Activated CD4-positive, CD25-positive, alpha-beta regulatory T cell treated with anti-CD3 and anti-CD28 coated beads, Interleukin-2, amount 50 U/mL, for 16 hours (primary cell): ENCODE measurements at places on chromosomes 2 and 18.

DNA sequence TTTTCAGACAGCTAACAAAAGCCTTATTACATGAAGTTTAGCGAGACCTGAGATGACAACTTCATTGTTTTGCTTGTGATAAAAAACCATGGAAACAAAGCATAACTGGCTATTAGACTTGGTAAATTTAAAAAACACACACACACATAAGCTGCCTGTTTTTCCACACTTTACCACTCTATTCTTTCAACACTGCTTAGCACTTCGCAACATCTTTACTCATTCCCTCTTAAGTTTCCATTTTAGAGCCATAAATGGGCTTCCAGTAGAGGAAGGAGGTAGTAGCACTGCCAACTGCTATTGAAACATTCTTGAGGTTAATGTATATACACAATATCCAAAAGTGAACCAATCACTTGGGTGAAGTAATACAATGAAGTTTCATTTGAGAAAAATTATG, 54.1 kb downstream of the BAZ2B start:
- DNase-seq: no peak

- no peak for DNase-seq
Measured at GRCh38 chr2:46400016-46400415, 79.3 kb upstream of the TMEM247 start.

- no peak for DNase-seq
Measured at GRCh38 chr2:127573298-127573697, 37.8 kb downstream of the MYO7B start.

- no peak for DNase-seq
Measured at GRCh38 chr2:133262893-133263292, 305.4 kb downstream of the NCKAP5 start.

GRCh38 chr2:65613968-65614555, 181.7 kb upstream of the SPRED2 start:
- no peak for DNase-seq

- DNase-seq: no peak
Measured at GRCh38 chr2:120851116-120851773, 115.6 kb downstream of the GLI2 start.

- DNase-seq: no peak
Measured at GRCh38 chr2:28447086-28447485, 48.8 kb upstream of the PLB1 start.

DNA sequence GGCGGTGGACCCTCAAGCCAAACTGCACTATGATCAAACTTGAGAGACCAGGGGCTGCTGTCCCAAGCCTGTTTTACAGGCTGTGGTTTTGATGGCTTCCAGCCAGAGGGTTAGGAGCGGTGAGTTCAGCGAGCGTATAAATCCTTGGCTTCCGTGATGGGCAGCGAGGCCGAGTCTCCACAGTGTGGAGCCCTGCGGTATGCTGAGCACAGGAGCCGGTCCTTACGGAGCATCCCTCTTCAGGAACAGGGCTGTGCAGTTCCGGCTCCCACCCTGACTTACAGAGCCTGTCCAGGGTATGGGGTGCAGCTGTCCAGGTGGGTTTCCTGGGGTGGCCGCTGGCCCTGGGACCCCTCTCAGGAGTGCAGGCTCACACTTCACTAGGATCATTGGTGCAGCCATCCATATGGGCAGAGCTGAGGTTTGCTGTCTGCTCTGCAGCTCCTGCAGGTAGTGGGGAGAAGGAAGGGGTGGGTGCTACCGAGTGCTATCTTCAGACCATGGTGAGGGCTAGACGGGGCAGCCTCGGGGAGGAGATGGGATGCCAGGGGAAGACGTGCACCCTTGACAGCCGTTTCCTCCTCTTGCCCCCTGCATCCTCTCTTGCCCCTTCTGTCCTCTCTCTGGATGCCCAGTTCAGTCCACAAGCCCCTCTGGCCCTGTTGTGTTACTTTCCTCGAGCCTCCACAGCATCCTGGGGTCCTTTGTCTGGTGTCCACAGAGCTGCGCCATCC, 104.3 kb downstream of the FAM210A start:
- DNase-seq: no peak
